ENCODE measurements at places on chromosomes 16 and 17.

DNA sequence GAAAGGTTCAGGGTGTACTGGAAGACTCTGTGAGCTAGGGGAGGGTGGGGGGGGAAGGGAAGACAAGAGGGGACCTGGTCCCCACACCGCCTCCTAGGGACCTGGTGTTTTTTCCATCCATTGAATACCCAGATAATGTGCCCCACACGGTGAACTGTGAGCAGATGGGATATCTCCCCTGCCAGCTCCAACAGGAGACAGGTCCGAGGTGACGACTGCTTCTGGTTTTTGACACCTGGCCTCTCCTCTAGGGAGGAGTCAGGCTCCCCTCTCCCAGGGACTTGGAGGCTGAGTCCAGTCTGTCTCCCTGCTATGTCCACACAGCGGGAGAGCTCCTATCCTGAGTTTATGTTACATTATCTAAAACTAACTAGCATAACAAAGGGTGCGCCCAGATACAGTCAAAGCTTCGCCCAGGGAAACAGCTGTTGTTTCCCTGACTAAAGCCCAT lies 1.8 kb downstream of the MARVELD3 start:
- DNase-seq: no peak

- no peak for DNase-seq
Measured at GRCh38 chr17:63766754-63767153, 6.6 kb downstream of the CCDC47 start.

- no peak for DNase-seq
Measured at GRCh38 chr17:64781014-64781756, 119.1 kb upstream of the SMURF2 start.

DNA sequence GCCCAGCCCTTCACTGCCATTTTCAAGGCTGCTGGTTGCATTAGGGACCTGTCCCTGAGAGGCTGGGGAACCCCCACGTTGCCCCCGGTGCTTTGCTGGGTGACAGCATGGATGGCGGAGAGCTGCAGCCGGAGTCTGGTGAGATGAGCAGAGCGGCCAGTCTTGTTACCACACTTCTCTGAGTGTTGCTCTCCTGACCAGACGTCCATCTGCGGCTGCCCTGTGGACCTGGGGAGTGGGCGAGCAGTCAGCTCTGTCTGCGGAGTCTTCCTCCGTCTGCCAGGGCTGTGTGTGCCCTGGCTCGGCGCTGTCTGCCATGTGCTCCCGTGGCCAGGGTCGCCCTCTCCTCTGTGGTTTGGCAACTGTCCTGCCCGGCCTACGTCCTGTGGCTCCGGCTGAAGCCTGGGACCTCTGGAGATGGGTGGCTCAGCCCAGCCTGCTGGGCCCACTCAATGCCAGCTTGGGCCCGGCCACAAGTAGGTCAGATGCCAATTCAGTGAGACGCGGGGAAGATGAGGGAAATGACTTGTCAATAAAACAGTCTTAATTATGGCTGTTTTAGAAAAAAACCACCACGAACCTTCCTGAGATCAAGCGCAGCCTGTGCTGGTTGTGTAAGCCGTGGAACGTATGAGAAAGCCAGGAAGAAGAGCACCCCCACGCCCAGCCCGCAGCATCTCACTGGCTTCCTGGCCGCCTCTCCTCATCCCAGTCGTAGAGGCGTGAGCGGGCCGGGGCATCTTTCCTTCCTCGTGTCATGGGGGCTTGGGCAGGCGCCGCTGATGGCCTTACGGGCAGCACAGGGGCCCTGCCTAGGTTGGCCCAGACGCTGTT lies 7.9 kb downstream of the KCTD5 start:
- DNase-seq: no peak

DNA sequence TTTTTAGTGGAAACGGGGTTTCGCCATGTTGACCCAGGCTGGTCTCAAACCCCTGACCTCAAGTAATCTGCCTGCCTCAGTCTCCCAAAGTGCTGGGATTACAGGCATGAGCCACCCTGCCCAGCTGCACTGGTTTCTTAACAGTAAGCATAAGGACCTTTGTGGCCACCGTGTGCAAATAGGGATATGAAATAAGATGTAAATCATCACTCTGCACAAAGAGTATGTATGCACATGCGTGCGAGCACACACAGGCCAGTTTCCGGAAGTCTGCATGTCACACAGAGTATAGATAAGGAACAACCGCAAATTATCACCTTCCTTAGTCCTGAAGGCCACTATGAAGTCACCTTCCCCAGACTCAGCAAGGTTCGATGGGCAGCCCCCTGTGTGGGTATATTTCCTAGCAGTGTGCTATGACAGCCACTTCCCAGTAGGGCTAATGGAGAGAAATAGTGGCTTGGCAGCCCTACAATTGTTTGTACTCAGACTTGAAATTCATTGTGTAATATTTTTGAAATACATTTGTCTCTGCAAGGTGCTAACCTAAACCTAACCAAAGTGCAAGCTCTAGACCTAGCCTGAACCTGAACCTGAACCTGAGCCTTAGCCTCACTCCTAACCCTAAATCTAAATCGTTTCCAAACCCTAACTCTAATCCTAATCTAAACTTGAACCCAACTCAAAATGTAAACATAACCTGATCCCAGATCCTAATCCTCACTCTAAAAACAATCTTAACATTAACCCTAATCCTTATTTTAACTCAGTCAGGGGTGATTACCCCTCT lies 48.4 kb upstream of the SKAP1 start:
- no peak for DNase-seq

GRCh38 chr16:78563905-78564304 lies 464.5 kb downstream of the WWOX start:
- no peak for DNase-seq
